ENCODE measurements at places on chromosomes 1 and 21.

GRCh38 chr21:43646550-43647260, 12.6 kb downstream of the HSF2BP start:
- no peak for DNase-seq

GRCh38 chr1:14037101-14037847, 337.3 kb downstream of the PRDM2 start:
- DNase-seq: no peak

DNA sequence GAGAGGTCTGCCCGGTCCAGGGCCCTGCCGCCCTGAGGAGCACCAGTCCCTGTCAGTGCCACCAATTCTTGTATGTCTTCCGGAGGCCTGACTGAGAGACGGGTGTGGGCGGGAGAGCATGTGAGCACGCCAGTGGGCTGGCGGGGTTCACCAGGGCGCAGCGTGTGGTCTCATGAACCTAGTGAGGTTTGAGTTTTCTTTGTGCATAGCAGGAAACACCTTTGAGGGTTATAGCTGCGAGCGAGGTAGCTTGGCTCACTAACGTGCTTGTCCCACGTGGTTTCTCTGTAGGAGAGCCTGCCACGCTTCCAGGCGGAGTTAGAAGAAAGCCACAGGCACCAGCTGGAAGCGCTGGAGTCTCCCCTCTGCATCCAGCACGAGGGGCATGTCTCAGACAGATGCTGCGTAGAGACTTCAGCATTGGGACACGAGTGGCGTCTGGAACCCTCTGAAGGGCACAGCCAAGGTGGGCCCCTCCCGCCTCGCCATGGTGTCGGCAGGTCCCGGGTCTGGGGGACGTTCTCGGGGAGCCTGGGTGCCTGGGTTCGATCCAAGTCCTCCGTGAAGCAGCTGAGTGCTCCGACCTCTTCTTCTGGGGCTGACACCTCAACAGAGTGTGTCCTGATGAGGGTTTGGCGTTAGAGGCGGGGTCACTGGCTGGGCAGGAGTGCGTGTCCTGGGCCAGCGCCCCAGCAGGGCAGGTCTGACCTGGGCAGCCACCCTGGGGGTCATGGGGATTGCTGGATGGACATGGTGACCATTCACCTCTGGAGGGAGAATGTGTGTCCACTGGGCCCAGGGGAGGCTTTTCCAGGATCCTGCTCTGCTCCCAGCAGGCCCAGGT, 31.4 kb downstream of the PCNT start:
- DNase-seq: no peak

GRCh38 chr1:197686702-197687355, 88.5 kb downstream of the DENND1B start:
- no peak for DNase-seq

GRCh38 chr1:175040324-175040879, 17.2 kb upstream of the MRPS14 start:
- no peak for DNase-seq

GRCh38 chr1:192892934-192893333, 84.1 kb downstream of the RGS2 start:
- no peak for DNase-seq

- no peak for DNase-seq
These were observed 355.9 kb downstream of the PTPRU start for GRCh38 chr1:29592261-29592615.

- DNase-seq: no peak
These were observed 3.2 kb upstream of the NUAK2 start for GRCh38 chr1:205324781-205325180.

DNA sequence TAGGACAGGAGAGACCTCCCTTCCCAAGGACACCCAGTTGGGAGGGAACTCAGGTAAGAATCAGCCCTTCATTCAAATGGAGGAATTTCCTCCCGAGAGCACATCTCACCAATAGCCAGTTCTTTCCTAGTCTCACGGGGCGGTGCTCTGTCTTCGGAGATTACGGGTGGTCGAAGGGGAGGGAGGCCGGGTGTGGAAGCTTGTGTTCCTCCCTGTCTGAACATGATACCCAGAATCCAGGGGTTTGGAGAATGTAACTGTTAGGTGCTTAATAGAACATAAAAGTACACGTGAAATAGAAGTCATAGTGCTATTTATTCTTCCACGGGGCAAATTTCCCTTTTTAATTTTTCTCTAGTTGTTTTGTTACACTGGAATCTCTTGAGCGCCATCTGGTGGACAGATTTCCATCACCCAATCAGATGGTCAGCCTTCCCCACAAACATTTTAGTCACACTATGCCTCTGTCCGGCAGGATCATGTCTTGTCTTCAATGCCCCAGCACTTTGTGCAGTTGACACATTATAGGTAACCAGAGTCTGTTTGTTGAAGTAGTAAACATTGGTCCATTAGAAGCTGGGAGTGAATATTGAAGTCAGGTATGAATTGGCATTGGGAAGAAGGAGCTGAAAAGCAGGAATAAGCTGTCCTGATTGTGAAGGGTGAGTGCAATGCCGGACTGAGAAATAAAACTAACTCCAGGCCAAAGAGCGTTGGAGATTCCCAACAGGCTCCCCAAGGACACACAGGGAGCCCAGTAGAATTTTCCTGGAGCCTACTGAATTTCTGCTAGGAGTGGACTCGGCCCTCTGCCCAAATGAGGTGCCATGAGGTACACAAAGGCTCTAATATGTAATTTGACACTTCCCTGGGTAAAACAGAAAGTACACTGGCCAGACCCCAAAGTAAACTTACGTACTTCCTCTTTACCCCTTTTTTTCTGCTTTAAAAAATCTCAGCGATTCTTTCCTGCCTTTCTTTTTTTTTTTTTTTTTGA, 27.6 kb upstream of the ZNF697 start:
- no peak for DNase-seq

- no peak for DNase-seq
These were observed 26.3 kb downstream of the CAPN9 start for GRCh38 chr1:230773396-230774033.

DNA sequence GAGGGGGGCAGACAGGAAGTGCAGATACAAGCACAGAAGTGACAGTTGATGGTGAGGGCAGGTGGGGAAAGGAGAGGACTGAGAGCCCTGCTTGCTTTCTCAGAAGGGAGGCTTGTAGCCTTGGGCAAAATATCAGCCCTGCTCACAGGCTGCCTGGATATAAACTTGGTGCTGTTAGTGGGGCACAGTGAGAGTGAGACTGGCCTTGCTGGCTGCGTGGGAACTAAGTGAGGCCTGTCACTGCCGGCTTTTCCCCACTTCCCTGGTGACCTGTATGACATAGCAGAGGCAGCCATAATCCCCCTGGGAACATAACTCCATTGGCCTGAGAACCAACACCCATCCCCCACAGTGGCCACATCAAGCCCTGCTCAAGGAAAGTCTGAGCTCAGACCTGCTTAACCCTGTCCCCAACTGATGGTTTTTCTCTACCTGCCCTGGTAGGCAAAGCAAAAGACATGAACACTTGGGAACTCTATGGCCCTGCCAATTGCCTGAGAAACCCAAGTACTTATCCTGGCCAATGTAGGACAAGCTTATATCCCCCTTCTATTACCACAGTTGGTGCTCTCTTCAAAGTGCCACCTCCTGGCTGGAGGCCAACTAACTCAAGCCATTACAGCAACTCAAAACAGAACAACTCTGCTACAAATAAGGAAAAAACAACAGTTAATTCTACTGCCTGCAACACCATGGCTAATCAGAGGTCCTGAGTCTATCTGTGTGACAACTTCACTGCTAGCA, 472.7 kb downstream of the PLPP3 start:
- DNase-seq: no peak

- DNase-seq: no peak
These were observed 3.0 kb downstream of the PCP4L1 start for GRCh38 chr1:161261261-161262235.

GRCh38 chr1:200535605-200536004, 84.9 kb downstream of the KIF14 start:
- DNase-seq: no peak

GRCh38 chr1:174445817-174446216, 1.9 kb upstream of the GPR52 start:
- no peak for DNase-seq

DNA sequence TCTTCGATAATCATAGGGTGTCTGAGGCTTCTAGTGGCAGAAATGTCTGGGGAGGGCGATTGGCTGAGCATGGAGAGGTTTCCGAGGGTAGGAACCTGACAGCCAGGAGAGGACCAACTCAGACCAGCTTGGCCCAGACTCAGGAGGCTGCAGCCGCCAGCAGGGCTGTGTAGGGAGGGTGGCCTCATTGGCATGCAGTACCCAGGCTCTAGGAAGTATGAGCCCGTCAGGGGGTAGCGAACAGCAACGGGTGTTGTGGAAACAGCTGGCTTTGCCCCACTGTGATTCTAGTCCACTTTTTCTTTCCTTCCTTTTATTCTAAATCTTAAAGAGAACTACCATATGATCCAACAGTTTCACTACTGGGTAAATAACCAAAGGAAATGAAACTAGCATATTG, 103.3 kb downstream of the DIRAS3 start:
- no peak for DNase-seq

- peak; percentile 66 for DNase-seq
These were observed 47.3 kb downstream of the H3-3A start for GRCh38 chr1:226109829-226110248.

DNA sequence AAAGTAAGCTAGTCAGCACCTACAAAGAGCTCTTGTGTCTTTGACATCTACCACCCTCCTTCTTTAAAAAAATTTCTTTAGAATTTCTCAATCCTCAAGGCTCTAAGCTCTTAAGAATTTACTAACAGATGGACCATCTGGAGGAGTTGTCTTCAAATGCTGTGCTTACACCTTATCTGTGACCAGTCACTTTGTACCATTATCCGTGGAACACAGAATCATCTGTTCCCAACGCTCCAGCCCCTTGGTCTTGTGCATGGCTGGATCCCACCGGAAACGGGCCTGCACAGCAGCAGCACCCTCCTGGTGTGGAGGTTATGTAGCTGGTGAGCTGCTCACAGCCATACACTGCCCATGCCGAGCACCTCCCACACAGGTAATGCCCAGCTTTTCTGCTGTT, 89.0 kb downstream of the TBX19 start:
- DNase-seq: no peak

GRCh38 chr1:236654957-236655356, 31.3 kb upstream of the ACTN2 start:
- DNase-seq: no peak

GRCh38 chr1:110102081-110102480, 10.2 kb upstream of the UBL4B start:
- no peak for DNase-seq

DNA sequence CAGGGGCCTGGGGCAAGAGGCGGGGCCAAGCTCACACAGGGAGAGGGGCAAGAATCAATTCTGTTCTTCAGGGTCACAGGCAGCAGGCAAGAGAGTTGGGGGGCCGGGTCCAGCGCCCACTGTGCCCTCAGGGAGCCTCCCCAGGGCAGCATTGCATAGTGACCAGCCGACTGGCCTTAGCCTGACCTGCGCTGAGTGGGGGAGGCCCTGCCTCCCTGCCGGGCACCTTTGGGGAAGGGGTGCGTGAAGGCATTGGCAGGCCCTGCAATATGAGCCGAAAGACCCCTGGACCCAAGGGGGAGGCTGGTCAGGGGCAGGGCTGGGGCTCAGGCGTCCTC, 12.2 kb downstream of the SCNN1D start:
- no peak for DNase-seq

DNA sequence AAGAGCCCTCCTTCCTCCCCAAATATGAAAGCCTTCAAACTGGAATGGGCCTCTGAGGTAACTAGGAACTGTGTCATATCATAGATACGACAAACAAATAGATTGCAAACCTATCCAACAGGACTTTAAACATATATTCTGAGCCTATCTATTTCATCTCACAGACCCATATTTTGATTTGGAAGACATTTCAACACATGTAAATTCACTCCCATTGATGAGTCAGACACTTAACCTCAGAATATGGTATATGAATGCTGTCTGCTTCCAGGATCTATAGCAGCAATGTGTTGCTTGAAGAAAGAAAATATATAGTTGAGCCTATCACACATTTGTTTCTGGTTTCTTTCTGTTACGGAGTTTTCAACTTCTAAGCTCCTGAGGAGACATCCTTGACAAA, 221.9 kb upstream of the SAMSN1 start:
- DNase-seq: no peak

DNA sequence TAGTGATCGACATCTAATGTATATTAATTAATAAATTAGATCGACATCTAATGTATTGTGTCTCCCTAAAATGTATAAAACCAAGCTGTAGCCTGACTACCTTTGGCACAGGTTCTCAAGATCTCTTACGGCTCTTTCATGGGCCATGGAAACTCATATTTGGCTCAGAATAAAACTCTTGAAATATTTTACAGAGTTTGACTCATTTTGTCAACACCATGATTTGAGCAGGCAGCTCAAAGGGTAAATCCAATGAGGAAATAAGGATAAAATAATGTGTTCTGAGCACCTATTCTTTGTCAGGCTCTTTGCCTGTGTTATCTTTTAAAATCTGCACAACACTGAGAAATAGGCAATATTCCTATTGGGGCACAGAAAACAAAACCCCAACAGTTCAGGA, 223.4 kb upstream of the DUSP10 start:
- DNase-seq: no peak

GRCh38 chr1:39959651-39960333, 4.8 kb downstream of the MFSD2A start:
- no peak for DNase-seq

DNA sequence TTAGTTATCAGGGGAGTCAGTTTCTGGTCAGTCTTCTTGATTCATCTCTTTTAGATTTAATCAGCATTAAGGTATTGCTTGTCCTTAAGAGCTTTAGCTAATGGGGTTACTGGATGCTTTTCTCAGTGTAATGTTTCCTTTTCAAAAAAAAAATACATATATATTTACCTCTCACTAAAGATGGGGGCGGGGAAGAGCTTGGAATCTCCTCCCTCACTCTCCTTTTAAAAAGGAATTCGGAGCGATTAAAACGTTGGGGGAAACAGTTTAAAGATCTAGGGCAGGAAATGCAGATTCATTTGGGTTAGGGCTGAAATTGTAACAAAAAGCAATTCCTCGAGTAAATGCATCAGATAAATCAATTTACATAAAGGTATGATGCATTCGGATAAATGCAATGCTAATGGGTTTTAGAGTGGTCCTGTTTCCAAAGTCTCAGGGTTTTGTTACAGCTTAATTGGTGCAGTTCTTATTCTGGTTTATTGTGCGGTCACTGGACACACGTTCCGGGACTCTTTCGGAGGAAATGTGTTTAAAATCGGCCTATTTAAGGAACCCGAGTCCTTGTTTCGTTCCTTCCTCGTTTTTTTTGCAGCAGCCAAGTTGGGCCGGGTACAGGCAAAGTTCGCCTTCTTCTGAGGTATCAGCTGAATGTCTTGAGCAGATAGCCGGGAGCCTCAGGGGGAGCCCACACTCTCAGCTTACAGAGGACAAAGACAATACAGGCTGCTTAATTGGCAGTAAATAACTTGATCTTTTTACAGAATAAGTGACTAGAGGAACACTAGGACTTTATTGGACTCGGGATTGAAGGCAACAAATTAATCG, 1.6 kb downstream of the LMO4 start:
- no peak for DNase-seq

- DNase-seq: no peak
These were observed 95.3 kb upstream of the GADD45A start for GRCh38 chr1:67589519-67590233.

- no peak for DNase-seq
These were observed 16.2 kb downstream of the CDK18 start for GRCh38 chr1:205520709-205521108.

Measured in activated gamma-delta T cell (primary cell).